ENCODE measurements at places on chromosomes 16 and 17. TPM values are rescaled to one million over a fixed set of nuclear protein-coding genes. Genes with fewer than 3 reads are reported as not detected.

The AURKB gene
- total RNA-seq: 45.6 TPM

The GUCY2D gene
- total RNA-seq: not detected

The HASPIN gene
- total RNA-seq: 0.85 TPM

The SLC25A39 gene
- total RNA-seq: 83.4 TPM

The PYY gene
- not detected for total RNA-seq

The CETP gene
- 0.56 TPM for total RNA-seq

The TP53TG3F gene
- not detected for total RNA-seq

The ATP2A1 gene
- 0.28 TPM for total RNA-seq

The P2RX5 gene
- 2.7 TPM for total RNA-seq

The CTRL gene
- total RNA-seq: 0.96 TPM

All from regular cardiac myocyte (primary cell).